ENCODE measurements at places on chromosomes 12 and 14.

GRCh38 chr12:90216815-90217214 is 508.2 kb upstream of the ATP2B1 start:
- no peak for DNase-seq

GRCh38 chr14:90656973-90657372 is 159.3 kb downstream of the TTC7B start:
- no peak for DNase-seq

DNA sequence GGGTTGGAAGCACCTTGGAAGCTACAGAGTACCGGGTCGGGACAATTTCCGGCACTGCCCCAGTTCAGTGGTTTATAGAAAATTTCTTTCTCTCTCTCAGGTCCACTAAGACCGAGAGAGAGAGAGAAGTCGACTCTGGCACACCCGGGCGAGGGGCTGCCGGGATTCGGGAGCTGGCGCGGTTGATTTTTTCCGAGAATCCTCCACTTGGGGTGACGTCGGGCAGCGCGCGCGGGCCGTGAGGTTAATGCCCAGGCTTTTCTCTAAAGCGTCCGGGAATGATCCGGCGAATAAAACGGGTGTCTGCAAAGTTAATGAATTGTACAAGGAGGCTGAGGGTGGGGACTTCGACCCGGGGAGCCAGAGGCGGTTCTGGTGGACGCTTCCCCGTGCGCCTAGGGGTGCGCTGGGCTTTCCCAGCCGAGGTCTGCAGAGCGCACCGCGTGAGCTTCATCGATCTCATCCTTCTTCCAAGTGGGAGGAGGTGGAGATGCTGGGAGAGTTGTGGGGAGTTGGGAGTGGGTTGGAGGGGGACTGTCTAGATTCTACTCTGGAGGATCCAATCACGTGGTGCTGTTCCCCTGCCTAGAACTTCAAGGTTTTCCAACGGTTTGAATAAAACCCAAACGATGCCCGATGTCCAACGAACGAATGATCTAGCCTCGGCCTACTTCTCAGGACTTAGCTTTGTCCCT is 51.9 kb upstream of the TBX3 start:
- no peak for DNase-seq

GRCh38 chr14:71061458-71061857 is 154.2 kb downstream of the PCNX1 start:
- no peak for DNase-seq

DNA sequence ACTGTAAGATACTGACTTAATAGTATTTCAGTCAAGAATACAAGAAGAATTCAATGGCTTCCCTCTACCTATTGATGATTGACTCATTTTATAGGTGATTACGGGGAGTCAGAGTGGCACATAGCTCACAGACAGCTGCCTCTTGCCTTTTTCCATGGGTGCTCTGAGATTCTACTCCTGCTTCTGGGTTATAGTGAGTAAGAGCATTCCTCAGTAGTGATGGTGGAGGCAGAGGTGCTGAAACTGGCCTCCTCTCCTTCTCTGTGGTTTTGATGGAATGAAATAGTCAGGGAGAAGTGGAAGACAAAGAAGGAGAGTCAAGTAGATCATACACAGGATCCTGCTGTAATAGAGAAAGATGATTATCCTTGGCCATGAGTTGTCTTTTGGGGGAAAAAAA is 438.2 kb upstream of the FAR2 start:
- no peak for DNase-seq
